Activated CD8-positive, alpha-beta T cell treated with anti-CD3 and anti-CD28 coated beads, Interleukin-2, amount 10 ng/mL, durations not matched to agents 7 days and 5 days (primary cell): ENCODE measurements at places on chromosomes 7 and 10. TPM values are rescaled to one million over a fixed set of nuclear protein-coding genes. Genes with fewer than 3 reads are reported as not detected.
A peak's percentile ranks its signal among the peaks of the same experiment; 100 is the strongest.

- DNase-seq, result no peak
- H3K27me3 ChIP-seq, result no peaks in the 10 kb centered on the region
- H3K4me1 ChIP-seq, result no peaks in the 10 kb centered on the region
- H3K4me3 ChIP-seq, result no peak overlapping the region
- no peak overlapping the region for H3K27ac ChIP-seq
- H3K36me3 ChIP-seq, result no peaks in the 10 kb centered on the region
Observed at GRCh38 chr10:56090914-56091540, 270.0 kb downstream of the ZWINT start.

The CTAGE8 gene
- 2.2 TPM for total RNA-seq

The NYAP1 gene
- not detected for total RNA-seq

DNA sequence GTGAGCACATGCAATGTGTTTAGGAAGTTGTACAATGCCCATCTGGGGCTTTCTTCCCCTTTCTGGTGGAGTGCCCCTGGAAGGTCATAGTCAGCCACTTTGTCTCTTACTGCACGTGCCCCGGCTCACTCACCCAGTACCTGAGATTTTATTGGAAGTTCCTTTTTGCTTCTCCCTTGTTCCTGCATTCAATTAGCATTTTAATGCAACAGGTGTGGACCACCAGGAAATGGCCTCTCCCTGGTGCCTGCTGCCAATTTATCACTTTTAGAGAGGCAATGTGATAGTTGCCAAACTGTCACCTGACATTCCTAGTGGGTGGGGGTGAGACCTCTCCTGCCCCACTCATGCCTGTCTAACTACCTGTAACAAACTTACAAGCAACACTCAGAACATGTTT lies 293.4 kb upstream of the DKK1 start:
- H3K27ac ChIP-seq, result no peak overlapping the region
- no peaks in the 10 kb centered on the region for H3K27me3 ChIP-seq
- H3K4me1 ChIP-seq, result no peaks in the 10 kb centered on the region
- DNase-seq, result no peak
- H3K36me3 ChIP-seq, result no peaks in the 10 kb centered on the region

GRCh38 chr10:17609523-17610079 lies 7.6 kb downstream of the HACD1 start:
- H3K4me3 ChIP-seq, result no peak overlapping the region
- no peaks in the 10 kb centered on the region for H3K36me3 ChIP-seq
- no peak for DNase-seq
- H3K27me3 ChIP-seq, result no peaks in the 10 kb centered on the region
- H3K4me1 ChIP-seq, result peaks cover 2% of the 10 kb centered on the region
- no peak overlapping the region for H3K27ac ChIP-seq

DNA sequence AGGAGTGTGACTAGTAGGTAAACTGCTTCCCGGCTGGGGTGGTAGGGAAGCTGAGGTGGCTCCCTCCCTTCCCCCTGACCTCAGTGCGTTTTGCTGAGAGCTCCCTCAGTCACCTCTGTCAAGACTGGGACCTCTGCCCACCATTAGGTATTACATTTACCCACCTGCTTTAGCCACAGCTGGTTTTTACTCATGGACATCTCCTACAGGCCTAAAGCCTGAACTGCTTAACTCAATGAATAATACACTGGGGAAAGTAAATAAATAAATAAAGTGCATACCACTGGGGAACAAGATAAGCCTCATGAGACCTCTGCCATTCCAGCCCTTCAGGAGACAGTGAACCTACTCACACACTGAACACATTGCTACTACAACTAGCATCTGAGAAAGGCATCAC lies 38.9 kb upstream of the CDK13 start:
- H3K4me3 ChIP-seq, result no peak overlapping the region
- peaks cover 3% of the 10 kb centered on the region for H3K36me3 ChIP-seq
- peaks cover 7% of the 10 kb centered on the region for H3K4me1 ChIP-seq
- H3K27ac ChIP-seq, result no peak overlapping the region

DNA sequence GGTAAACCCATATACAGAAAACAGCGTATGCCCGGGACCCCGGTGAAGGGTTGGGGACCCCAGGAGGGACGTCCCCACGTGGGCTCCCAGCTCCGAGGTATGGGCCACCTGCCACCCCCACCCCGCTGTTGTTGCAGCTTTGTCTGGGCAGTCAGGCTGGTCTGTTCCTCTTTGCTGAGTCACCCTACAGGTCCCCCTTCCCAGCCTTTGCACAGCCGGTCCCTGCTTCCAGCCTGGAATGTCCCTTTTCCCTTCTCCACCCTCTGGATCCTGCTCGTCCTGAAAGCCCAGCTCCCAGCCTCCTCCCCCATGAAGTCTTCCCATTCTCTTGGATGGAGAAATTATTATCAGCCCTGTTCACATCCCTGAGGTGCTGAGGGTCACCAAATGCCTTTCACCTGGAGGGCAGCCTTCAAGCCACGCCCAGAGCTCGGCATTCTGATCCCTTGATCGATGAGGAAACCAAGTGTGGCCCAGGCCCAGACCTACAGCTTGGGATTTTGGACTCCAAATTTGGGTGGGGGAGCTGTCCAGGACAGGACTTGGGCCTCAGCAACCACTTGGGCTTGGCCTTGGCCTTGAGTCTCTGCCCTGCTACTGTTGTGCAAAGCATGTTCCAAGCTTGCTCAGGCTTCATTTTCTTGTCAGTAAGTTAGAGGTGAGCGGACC lies 2.6 kb downstream of the CLDN4 start:
- no peaks in the 10 kb centered on the region for H3K27me3 ChIP-seq
- H3K4me1 ChIP-seq, result peaks cover 11% of the 10 kb centered on the region
- H3K27ac ChIP-seq, result no peak overlapping the region
- H3K4me3 ChIP-seq, result no peak overlapping the region
- DNase-seq, result no peak

GRCh38 chr7:134558370-134558769 lies 9.5 kb downstream of the AKR1B15 start:
- H3K36me3 ChIP-seq, result no peaks in the 10 kb centered on the region
- peaks cover 5% of the 10 kb centered on the region for H3K4me1 ChIP-seq

- H3K27me3 ChIP-seq, result no peaks in the 10 kb centered on the region
- no peak overlapping the region for H3K4me3 ChIP-seq
- H3K4me1 ChIP-seq, result peaks cover 10% of the 10 kb centered on the region
- no peaks in the 10 kb centered on the region for H3K36me3 ChIP-seq
- DNase-seq, result no peak
Observed at GRCh38 chr10:91104193-91105041, 116.0 kb upstream of the PCGF5 start.

GRCh38 chr7:94547126-94547525 lies 37.5 kb downstream of the CASD1 start:
- H3K4me3 ChIP-seq, result no peak overlapping the region
- DNase-seq, result no peak
- H3K27me3 ChIP-seq, result no peaks in the 10 kb centered on the region
- peaks cover 8% of the 10 kb centered on the region for H3K36me3 ChIP-seq
- H3K27ac ChIP-seq, result no peak overlapping the region

GRCh38 chr7:131521651-131522163 lies 34.7 kb downstream of the PODXL start:
- H3K36me3 ChIP-seq, result peaks cover 4% of the 10 kb centered on the region
- no peak overlapping the region for H3K27ac ChIP-seq
- H3K27me3 ChIP-seq, result peaks cover 10% of the 10 kb centered on the region
- peaks cover 16% of the 10 kb centered on the region for H3K4me1 ChIP-seq
- no peak for DNase-seq

The KLLN gene
- 0.79 TPM for total RNA-seq

- H3K27ac ChIP-seq, result no peak overlapping the region
- no peak overlapping the region for H3K4me3 ChIP-seq
- no peaks in the 10 kb centered on the region for H3K36me3 ChIP-seq
- H3K4me1 ChIP-seq, result no peaks in the 10 kb centered on the region
Observed at GRCh38 chr7:29765490-29765889, 40.8 kb upstream of the WIPF3 start.

- DNase-seq, result no peak
- no peaks in the 10 kb centered on the region for H3K4me1 ChIP-seq
- peaks cover 4% of the 10 kb centered on the region for H3K27me3 ChIP-seq
- H3K27ac ChIP-seq, result no peak overlapping the region
- H3K36me3 ChIP-seq, result no peaks in the 10 kb centered on the region
Observed at GRCh38 chr7:94135180-94135579, 131.0 kb upstream of the BET1 start.

GRCh38 chr10:89217057-89217990 lies 10.2 kb upstream of the CH25H start:
- peaks cover 3% of the 10 kb centered on the region for H3K36me3 ChIP-seq
- H3K4me1 ChIP-seq, result peaks cover 8% of the 10 kb centered on the region
- no peak overlapping the region for H3K4me3 ChIP-seq

The PTPRN2 gene
- total RNA-seq, result 7.2 TPM

The FKBP6 gene
- total RNA-seq, result not detected

DNA sequence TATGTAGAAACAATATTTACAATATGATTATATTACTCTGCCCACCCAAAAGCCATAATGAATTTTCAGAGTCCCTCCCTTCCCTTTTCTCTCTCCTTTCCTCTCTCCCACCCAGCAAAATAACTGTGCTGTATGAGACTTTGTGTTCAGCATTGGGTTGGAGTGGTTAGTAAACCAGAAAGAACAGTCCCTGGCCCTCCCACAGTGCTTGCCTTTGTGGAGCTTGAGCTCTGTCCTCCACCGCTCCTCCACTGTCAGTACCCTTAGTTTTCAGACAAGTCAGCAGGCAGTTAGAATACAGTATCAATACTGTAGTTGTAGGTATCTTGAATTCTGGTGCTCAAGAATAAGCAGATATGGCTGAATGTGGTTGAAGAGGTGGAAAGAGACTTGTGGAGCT lies 92.7 kb downstream of the CDK14 start:
- no peaks in the 10 kb centered on the region for H3K27me3 ChIP-seq
- DNase-seq, result no peak
- H3K4me1 ChIP-seq, result no peaks in the 10 kb centered on the region
- no peak overlapping the region for H3K27ac ChIP-seq
- no peaks in the 10 kb centered on the region for H3K36me3 ChIP-seq
- H3K4me3 ChIP-seq, result no peak overlapping the region

The AKR1C1 gene
- 0.83 TPM for total RNA-seq

- H3K27me3 ChIP-seq, result no peaks in the 10 kb centered on the region
- no peak overlapping the region for H3K4me3 ChIP-seq
- H3K27ac ChIP-seq, result no peak overlapping the region
- H3K36me3 ChIP-seq, result no peaks in the 10 kb centered on the region
Observed at GRCh38 chr10:79203014-79203644, 134.4 kb downstream of the ZMIZ1 start.

- no peak for DNase-seq
- H3K36me3 ChIP-seq, result no peaks in the 10 kb centered on the region
- peaks cover 9% of the 10 kb centered on the region for H3K27me3 ChIP-seq
- no peak overlapping the region for H3K4me3 ChIP-seq
Observed at GRCh38 chr7:103380395-103381191, 33.1 kb downstream of the PSMC2 start.

The SFMBT2 gene
- 63.2 TPM for total RNA-seq

The ZSCAN25 gene
- 34.8 TPM for total RNA-seq

GRCh38 chr10:909831-910230 lies 21.7 kb downstream of the LARP4B start:
- H3K36me3 ChIP-seq, result peaks cover 41% of the 10 kb centered on the region
- no peak for DNase-seq
- H3K4me1 ChIP-seq, result peaks cover 2% of the 10 kb centered on the region
- H3K27me3 ChIP-seq, result no peaks in the 10 kb centered on the region

The ADAP1 gene
- 24.2 TPM for total RNA-seq

The PRPS1L1 gene
- total RNA-seq, result not detected

The FZD8 gene
- total RNA-seq, result 0.23 TPM

- H3K4me1 ChIP-seq, result no peaks in the 10 kb centered on the region
- no peaks in the 10 kb centered on the region for H3K27me3 ChIP-seq
- H3K4me3 ChIP-seq, result no peak overlapping the region
- peaks cover 67% of the 10 kb centered on the region for H3K36me3 ChIP-seq
- DNase-seq, result no peak
Observed at GRCh38 chr10:13201132-13201531, 33.0 kb downstream of the UCMA start.

DNA sequence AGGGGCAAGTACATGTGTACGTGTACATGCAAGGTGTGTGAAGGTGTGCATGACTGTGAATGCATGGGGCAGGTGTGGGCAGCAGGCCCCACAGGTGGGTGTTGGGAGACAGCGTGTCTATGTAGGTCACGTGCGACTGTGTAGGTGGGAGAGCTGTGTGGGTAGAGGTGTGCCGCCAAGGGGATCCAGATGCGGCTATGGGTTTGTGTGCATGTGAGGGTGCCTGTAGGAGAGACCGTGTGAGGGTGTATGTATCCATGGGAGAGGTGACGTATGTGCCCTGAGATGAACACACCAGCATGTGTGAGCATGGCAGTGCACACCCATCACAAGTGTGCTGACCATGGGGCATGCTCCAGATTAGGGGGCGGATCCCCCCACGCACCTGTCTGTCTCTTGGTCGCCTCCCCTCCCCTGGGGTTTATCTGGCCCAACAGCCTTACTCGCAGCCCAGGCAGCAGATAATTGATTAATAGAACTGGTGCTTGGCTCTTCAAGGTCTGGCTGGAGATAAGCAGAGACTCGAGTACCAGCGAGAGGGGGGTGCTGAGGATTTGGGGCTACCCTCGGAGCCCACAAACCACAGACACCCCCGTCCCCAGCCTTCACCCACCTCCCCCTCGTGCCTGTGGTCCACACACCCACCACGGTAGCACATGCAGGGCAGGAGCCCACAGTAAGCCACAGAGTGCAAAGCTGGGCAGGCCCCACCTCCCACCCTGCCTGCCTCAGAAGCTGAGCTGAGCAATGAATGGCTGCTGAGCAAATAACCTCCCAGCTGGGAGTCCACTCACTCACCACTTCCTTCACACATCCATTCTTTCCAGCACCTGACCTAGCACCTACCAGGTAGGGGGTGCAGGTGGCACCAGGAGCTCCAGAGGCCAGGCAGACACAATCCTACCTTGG lies 41.4 kb upstream of the ZMIZ1 start:
- peak overlapping the region; percentile 37 for H3K27ac ChIP-seq
- no peaks in the 10 kb centered on the region for H3K36me3 ChIP-seq
- peaks cover 29% of the 10 kb centered on the region for H3K4me1 ChIP-seq

- H3K27me3 ChIP-seq, result no peaks in the 10 kb centered on the region
- H3K36me3 ChIP-seq, result no peaks in the 10 kb centered on the region
- no peak overlapping the region for H3K4me3 ChIP-seq
- H3K27ac ChIP-seq, result no peak overlapping the region
- DNase-seq, result no peak
Observed at GRCh38 chr7:46352004-46352954, 431.2 kb upstream of the IGFBP3 start.

The GALNT17 gene
- total RNA-seq, result not detected

DNA sequence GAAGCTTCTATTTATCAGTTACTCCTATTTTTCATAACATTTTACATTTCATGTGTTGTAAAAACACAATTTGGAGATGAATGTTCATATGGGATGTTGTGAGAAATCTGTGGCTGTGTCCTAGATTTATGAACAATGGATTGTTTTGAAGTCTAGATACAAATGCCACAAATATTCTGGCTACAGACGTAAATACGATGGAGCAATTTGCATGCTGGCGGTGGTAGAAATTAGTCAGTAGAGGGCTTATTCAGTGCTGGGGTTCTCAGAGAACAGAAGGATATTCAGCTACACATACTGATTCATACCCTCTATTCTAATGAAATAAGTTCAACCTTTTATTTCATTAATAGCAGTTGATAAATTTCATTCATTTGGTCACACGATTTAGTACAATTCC lies 48.8 kb downstream of the PLPP4 start:
- H3K27ac ChIP-seq, result no peak overlapping the region
- H3K4me1 ChIP-seq, result peaks cover 7% of the 10 kb centered on the region
- no peaks in the 10 kb centered on the region for H3K27me3 ChIP-seq
- no peak for DNase-seq

The ACTL6B gene
- total RNA-seq, result not detected
